CD8-positive, alpha-beta memory T cell (primary cell): ENCODE measurements at places on chromosomes 13 and 19. TPM values are rescaled to one million over a fixed set of nuclear protein-coding genes. Genes with fewer than 3 reads are reported as not detected.

DNA sequence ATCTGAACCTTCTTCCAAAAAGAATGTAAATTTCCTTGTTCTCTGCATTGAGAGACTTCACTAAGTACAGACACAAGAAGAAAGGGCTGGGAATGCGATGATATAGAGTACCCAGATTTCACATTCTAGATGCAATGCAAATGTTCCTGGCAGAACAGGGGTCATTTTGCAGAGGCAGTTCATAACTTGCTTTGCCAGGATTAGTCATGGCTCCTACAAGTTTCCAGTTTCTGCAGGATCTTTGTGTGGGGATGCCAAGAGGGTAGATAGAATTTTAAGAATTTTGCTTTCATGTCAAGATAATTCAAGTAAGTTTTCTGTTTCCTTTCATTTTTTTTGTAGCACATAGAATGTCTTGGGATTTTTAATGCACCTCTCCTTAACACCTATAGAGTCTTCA is 181.2 kb downstream of the FGF9 start:
- no peak for DNase-seq

The RASIP1 gene
- polyA plus RNA-seq = 0.09 TPM

DNA sequence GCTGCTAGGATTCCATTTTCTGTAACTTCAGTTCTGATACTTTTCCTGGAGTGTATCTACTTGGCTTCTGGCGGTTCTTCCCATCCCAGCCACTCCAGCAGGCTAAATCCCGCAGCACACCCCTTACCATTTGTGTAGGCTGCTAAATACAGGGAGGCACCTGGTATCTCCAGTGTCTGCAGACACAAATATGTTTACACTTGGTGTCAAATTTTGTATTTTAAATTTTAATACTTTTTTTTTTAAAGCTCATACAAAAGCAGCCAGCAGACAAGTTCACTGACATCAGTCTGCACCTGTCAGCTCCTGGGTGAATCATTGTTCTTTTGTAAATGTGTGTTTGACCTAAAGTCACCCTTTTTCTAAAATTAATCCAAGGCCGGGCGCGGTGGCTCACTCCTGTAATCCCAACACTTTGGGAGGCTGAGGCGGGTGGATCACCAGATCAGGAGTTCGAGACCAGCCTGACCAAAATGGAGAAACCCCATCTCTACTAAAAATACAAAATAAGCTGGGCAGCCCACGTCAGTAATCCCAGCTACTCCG is 3.4 kb upstream of the ZSCAN4 start:
- DNase-seq = no peak

DNA sequence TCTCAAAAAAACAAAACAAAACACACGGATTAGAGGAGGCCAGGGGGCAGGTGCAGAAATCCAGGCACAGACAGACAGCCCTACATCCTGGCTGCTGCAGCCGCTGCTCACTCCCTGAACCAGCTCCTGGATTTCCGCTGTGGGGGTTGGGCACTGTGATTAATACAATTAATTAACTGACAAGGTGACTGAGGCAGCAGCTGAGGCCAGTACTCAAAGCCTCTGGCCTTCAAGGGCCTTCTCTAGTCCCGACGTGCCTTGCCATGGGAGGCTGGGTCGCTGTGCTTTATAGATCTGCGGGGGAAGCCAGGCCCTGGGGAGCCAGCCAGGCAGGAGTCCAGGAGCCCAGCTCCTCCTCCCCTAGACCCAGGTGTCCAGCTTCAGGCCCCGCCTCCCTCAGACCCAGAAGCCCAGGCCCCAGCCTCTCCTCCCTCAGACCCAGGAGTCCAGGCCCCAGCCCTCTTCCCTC is 4.6 kb downstream of the NECTIN2 start:
- DNase-seq = no peak

DNA sequence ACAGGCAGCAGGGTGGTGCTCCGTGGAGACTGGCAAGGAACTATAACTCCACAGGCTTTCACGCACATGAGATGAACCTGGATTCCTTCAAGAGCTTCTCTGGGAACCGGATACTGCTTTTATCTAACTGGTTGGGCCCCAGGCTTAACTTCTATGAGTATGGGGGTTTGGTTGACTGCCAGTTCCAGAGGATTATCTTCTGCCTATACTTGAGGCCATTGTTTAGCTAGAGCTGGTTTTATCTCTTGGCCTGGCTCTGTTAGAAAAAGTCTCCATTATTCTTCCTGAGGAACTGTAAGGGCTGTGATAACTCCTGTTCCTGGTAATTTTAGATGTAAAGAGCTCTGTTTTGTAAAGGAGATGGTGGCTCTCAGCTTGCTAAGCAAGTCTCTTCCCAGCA is 40.9 kb downstream of the ZNF846 start:
- DNase-seq = no peak

DNA sequence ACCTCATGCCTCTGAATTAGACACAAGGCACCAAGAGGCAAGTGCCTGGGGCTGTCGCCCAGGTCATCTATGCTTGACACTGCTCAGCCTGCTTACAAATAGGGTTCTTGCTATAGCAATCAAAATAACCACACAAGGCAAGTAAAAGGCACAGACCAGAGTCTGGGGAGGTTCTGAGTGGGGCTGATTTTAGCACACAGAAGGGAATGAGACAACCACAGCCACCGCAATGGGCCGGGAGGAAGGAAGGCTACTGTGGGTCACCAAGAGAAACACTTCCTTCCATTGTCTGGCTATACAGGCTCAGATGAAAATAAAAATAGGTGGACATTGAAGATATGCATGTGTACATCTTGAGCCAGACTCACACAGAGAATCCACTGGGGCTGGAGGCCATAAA is 159.1 kb downstream of the DLEU7 start:
- no peak for DNase-seq

The ZNF302 gene
- polyA plus RNA-seq = 16.0 TPM

DNA sequence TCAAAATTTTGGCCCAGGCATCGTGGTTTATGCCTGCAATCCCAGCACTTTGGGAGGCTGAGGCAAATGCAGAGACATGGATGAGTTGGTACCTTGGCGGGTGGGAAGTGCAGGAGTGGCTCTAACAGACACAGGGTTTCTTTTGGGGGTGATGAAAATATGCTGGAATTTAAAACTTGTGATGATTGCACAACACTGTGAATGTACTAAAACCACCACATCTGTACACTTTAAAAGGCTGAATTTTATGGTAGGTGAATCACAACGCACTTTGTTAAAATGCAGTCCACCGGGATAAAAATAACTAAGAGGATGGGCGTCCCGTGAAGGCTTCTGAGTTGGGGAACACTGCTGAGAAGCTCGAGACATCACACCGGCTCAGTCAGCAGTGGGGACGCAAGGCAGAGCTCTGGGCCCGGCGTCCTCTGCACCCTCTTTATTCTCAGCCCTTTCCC is 47.1 kb downstream of the MLLT1 start:
- no peak for DNase-seq

DNA sequence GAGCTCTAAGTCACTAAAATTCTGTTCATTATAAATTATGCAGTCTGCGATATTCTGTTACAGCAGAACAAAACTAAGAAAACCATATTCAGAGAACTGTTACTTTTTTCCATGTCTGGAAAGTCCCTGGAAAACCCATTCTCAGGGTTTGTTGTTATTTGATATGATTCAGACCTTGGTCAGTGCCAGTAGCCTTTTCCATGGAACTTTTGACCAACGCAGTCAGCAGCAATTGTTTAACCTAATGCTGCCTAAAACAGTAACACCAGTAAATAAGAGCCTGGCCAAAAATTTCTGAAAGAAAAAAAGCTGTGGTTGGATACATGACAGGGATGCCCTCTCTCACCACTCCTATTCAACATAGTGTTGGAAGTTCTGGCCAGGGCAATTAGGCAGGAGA is 402.7 kb downstream of the TBC1D4 start:
- no peak for DNase-seq

- DNase-seq = peak; percentile 100
Measured at GRCh38 chr19:10416380-10417257, 3.7 kb upstream of the PDE4A start.

DNA sequence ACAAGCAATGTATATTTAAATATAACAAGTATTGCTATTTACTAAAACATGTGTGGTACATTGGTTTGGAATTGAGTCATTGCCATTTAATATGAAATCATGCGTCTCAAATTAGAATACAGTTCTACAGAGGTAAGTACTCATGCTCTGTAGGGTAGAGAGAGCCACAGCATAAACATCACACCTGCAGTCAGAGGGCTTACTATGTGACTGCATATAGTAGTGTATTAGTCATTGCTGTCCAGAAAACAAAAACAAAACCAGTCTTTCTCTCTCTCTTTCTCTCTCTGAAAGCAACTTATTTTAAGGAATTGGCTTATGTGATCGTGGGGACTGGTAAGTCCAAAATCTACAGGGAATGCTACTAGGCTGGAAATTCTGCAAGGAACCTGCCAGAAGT is 370.3 kb downstream of the GPC5 start:
- DNase-seq = no peak

GRCh38 chr13:49097374-49097773 is 121.7 kb downstream of the FNDC3A start:
- DNase-seq = no peak
